ENCODE measurements at places on chromosomes 6 and 20. TPM values are rescaled to one million over a fixed set of nuclear protein-coding genes. Genes with fewer than 3 reads are reported as not detected.

- no peak overlapping the region for H3K4me3 ChIP-seq
- H3K4me1 ChIP-seq, result no peaks in the 10 kb centered on the region
- no peaks in the 10 kb centered on the region for H3K36me3 ChIP-seq
- H3K27ac ChIP-seq, result no peak overlapping the region
Observed at GRCh38 chr6:168774381-168774780, 333.4 kb downstream of the SMOC2 start.

CTNNBL1 gene
- 22.4 TPM for total RNA-seq

DNA sequence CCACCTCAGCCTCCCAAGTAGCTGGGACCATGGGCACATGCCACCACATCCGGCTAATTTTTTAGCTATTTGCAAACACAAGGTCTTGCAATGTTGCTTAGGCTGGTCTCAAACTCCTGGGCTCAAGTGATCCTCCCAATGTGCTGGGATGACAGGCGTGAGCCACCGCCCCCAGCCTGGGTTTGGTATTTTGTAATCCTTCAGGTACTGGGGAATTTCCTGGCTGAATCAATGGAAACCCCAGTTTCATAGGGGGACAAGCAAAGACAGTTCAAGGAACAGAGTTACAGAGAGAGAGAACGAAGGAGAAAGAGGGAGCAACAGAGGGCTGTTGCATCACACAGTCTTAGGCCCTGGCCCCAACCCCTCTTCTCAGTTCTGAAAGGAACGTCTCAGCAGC lies 35.7 kb downstream of the RAB44 start:
- H3K36me3 ChIP-seq, result no peaks in the 10 kb centered on the region
- H3K4me1 ChIP-seq, result peaks cover 31% of the 10 kb centered on the region
- H3K27me3 ChIP-seq, result no peaks in the 10 kb centered on the region
- H3K4me3 ChIP-seq, result no peak overlapping the region
- H3K27ac ChIP-seq, result no peak overlapping the region
- no peak for DNase-seq

GRCh38 chr6:136666041-136666440 lies 115.8 kb upstream of the MAP7 start:
- no peaks in the 10 kb centered on the region for H3K36me3 ChIP-seq
- no peak overlapping the region for H3K27ac ChIP-seq
- no peak overlapping the region for H3K4me3 ChIP-seq
- H3K27me3 ChIP-seq, result no peaks in the 10 kb centered on the region

KCNQ5 gene
- total RNA-seq, result 10.8 TPM

F13A1 gene
- total RNA-seq, result not detected

- no peaks in the 10 kb centered on the region for H3K4me1 ChIP-seq
- no peak for DNase-seq
- H3K27ac ChIP-seq, result no peak overlapping the region
- H3K36me3 ChIP-seq, result no peaks in the 10 kb centered on the region
Observed at GRCh38 chr20:44115181-44115580, 71.8 kb downstream of the JPH2 start.

EFCAB8 gene
- not detected for total RNA-seq

TNF gene
- not detected for total RNA-seq

TBXT gene
- total RNA-seq, result not detected

GRCh38 chr20:33828967-33829560 lies 17.9 kb downstream of the CHMP4B start:
- H3K4me3 ChIP-seq, result no peak overlapping the region
- H3K36me3 ChIP-seq, result no peaks in the 10 kb centered on the region
- no peaks in the 10 kb centered on the region for H3K27me3 ChIP-seq
- no peak for DNase-seq
- H3K4me1 ChIP-seq, result peaks cover 12% of the 10 kb centered on the region
- H3K27ac ChIP-seq, result no peak overlapping the region

DNA sequence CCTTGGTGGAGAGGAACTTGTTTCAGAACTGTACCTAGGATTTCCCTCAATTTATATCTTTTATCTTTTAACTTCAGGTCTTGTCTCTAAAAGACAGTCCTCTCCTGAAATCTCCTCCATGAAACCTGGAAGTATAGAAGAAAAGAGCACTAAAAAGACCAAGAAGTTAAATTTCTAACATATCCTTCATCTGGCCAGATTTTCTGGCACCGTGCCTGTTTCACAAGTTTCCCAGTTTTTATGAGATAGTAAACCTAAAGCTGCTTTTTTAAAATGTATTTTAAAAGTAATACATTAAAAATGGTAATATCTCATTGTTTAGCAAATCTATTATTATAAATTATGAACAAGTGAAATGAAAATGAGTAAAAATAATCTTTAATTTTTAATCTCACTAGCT lies 348.3 kb upstream of the RSPO3 start:
- H3K27me3 ChIP-seq, result no peaks in the 10 kb centered on the region
- H3K36me3 ChIP-seq, result no peaks in the 10 kb centered on the region
- no peak overlapping the region for H3K27ac ChIP-seq
- DNase-seq, result no peak

- no peaks in the 10 kb centered on the region for H3K36me3 ChIP-seq
- H3K4me1 ChIP-seq, result peaks cover 12% of the 10 kb centered on the region
- peak; percentile 86 for DNase-seq
- no peak overlapping the region for H3K4me3 ChIP-seq
Observed at GRCh38 chr6:130853555-130854183, 26.5 kb downstream of the SMLR1 start.

RAD21L1 gene
- not detected for total RNA-seq

GRCh38 chr6:118889163-118889562 lies 4.8 kb upstream of the ASF1A start:
- no peak overlapping the region for H3K27ac ChIP-seq
- H3K27me3 ChIP-seq, result no peaks in the 10 kb centered on the region
- DNase-seq, result no peak
- H3K4me1 ChIP-seq, result peaks cover 19% of the 10 kb centered on the region
- no peak overlapping the region for H3K4me3 ChIP-seq

GABRR1 gene
- total RNA-seq, result not detected

- H3K27ac ChIP-seq, result no peak overlapping the region
- no peak overlapping the region for H3K4me3 ChIP-seq
- H3K27me3 ChIP-seq, result no peaks in the 10 kb centered on the region
Observed at GRCh38 chr20:63568170-63568981, 5.7 kb downstream of the HELZ2 start.

- no peaks in the 10 kb centered on the region for H3K36me3 ChIP-seq
- DNase-seq, result no peak
- no peak overlapping the region for H3K27ac ChIP-seq
- no peak overlapping the region for H3K4me3 ChIP-seq
Observed at GRCh38 chr6:65964261-65964660, 257.2 kb upstream of the EYS start.

- H3K27me3 ChIP-seq, result no peaks in the 10 kb centered on the region
- H3K4me1 ChIP-seq, result no peaks in the 10 kb centered on the region
- H3K27ac ChIP-seq, result no peak overlapping the region
- H3K4me3 ChIP-seq, result no peak overlapping the region
- no peak for DNase-seq
- H3K36me3 ChIP-seq, result no peaks in the 10 kb centered on the region
Observed at GRCh38 chr6:20238688-20239587, 26.7 kb upstream of the MBOAT1 start.

DNA sequence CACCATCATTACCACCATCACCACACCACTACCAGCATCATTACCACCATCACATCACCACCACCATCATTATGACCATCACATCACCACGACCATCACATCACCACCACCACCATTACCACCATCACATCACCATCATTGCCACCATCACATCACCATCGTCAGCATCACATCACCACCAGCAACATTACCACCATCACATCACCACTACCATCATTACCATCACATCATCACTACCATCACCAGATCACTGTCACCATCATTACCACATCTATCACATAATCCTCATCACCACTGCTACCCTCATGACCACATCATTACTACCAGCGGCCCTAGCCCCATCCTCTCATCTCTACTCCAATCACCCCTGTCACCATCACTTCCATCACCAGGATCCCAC lies 3.5 kb upstream of the SLC22A7 start:
- DNase-seq, result no peak
- no peak overlapping the region for H3K27ac ChIP-seq
- no peaks in the 10 kb centered on the region for H3K4me1 ChIP-seq
- peaks cover 14% of the 10 kb centered on the region for H3K27me3 ChIP-seq
- no peaks in the 10 kb centered on the region for H3K36me3 ChIP-seq

DSN1 gene
- 18.3 TPM for total RNA-seq

DNA sequence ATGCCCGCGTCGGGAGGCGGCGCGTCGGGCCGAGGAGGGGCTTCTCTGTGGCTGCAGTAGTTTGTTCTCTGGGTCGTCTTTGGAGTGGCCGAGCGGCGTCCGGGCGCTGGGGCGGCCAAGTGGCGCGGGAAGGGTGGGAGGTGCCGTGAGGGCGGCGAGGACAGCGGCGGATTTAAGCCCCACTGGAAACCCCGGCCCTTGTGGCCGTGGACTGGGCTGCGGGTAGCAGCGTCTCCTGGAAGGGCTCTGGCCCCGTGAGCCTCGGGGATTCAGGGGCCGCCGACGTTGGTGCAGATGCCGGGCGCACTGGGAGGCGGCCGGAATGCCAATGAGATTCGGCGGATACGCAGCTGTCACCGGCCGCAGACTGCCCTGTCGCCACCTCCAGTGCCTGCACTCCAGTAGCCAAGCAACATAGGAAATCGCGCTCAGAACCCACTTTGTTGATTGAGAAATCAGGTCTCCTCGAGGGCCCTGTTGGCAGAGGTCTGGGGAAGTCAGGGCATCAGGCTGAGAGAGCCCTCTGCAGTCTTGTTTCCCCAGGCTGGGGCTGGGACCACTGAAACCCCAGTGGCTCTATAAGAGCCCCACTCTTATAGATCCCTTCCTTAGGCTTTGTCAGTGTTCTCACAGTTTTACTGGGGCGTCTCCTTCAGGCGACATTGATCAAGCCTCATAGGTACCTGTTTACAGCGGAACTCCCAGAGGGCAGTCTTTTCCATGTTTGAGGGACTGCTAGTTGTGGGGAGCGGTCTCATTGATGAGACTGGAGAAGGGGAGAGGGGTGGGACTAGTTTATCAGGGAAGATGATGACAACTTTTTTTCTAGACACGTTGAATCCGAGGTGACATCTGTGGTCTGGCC lies 642 bp downstream of the GZF1 start:
- no peaks in the 10 kb centered on the region for H3K36me3 ChIP-seq
- DNase-seq, result peak; percentile 74
- H3K27me3 ChIP-seq, result no peaks in the 10 kb centered on the region
- H3K4me3 ChIP-seq, result peak overlapping the region; percentile 87
- H3K4me1 ChIP-seq, result peaks cover 38% of the 10 kb centered on the region
- peak overlapping the region; percentile 97 for H3K27ac ChIP-seq

DNA sequence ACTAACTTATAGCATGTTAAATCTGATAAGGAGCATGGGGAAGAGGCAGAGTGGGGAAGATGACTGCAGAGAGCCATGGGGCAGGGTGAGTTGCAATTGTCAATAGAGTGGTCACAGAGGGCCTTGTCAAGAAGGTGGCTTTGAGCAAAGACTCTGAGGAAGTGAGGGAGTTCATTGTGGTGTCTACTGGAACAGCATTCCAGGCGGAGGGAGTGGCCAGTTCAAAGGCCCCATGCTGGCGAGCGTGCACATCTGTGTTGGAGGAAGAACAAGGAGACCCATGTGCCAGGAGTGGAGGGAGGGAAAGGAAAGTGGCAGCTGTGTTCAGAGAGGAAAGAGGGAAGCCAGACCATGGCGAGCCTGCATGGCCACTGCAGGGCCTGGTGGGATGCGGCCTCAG lies 15.8 kb upstream of the GPR6 start:
- H3K4me1 ChIP-seq, result no peaks in the 10 kb centered on the region
- H3K27me3 ChIP-seq, result no peaks in the 10 kb centered on the region
- H3K27ac ChIP-seq, result no peak overlapping the region
- DNase-seq, result no peak

DNA sequence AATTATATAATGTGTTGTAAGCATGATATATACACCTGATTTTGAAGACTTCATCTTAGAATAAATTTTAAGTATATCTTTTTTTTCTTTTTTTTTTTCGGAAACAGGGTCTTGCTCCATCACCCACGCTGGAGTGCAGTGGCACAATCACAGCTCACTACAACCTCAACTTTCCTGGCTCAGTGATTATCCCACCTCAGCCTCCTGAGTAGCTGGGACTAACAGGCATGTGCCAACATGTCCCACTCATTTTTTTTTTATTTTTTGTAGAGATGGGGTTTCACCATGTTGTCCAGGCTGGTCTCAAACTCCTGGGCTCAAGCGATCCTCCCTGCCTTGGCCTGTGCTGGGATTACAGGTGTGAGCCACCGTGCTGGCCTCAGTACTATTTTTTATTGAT lies 17.1 kb downstream of the VPS52 start:
- H3K4me3 ChIP-seq, result no peak overlapping the region
- no peaks in the 10 kb centered on the region for H3K27me3 ChIP-seq
- no peak overlapping the region for H3K27ac ChIP-seq
- no peak for DNase-seq
- H3K36me3 ChIP-seq, result peaks cover 7% of the 10 kb centered on the region
- peaks cover 37% of the 10 kb centered on the region for H3K4me1 ChIP-seq

Data from GM23248 (cell line).